ENCODE measurements at places on chromosomes 4 and X.

- DNase-seq, result no peak
Measured at GRCh38 chrX:133726642-133727041, 258.8 kb downstream of the GPC3 start.

- DNase-seq, result no peak
Measured at GRCh38 chr4:9983211-9983610, 38.1 kb downstream of the SLC2A9 start.

DNA sequence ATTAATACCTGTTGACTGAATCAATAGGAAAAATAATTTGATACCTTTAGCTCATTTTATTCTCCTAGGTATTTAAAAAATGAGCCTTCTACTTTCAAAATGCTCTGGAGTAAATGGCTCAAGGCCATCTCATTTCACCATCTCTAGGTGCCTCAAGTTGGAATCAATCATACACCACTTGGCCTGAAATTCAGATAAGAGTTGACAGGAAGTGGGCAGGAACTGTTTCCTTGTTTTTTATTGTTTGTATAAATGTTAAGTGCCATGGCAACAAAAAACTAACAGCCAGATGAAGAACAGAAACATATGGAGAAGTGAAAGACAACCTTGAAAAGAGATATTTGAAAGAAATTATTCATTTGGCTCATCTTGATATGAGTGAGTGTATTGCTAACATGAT lies 12.4 kb downstream of the LIMCH1 start:
- no peak for DNase-seq

GRCh38 chrX:21158678-21159077 lies 215.5 kb upstream of the CNKSR2 start:
- DNase-seq, result no peak

DNA sequence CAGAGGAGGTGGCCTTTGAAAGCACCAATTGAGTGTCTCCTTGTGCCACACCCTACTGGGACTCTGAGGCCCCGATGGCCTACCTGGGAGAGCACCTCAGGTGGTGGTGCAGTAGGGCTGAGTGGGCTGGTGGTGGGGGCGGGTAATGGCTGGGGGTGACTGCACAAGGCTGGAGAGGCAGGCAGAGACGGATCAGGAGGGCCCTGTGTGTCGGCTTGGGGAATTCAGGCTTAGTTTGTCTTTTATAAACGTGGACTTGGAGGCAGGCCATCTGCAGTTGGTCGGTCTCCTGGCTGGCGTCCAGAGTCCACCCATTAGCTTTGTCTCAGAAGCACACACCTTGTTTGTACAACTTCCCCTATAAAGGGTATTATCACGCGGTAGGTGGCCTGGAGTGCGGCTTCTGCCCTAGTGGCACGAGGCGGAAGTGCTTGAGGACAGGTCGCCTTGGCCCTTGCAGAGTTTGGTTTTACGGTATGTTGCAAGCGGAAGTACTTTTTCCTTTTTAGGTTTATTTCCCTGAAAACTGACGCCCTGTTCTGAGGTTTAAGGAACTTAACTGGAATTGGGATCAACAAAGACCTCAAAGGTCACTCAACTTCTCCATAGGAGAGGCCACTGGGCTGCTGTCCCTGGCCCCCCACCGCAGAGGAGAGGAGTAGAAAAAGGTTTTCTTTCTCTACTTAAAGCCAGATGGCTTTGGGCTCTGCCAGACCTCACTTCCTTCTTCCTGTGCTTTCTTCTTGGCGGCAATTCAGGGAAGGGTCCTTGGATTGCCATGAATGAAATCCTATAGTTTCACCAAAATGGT lies 8.0 kb downstream of the TBC1D14 start:
- DNase-seq, result no peak

DNA sequence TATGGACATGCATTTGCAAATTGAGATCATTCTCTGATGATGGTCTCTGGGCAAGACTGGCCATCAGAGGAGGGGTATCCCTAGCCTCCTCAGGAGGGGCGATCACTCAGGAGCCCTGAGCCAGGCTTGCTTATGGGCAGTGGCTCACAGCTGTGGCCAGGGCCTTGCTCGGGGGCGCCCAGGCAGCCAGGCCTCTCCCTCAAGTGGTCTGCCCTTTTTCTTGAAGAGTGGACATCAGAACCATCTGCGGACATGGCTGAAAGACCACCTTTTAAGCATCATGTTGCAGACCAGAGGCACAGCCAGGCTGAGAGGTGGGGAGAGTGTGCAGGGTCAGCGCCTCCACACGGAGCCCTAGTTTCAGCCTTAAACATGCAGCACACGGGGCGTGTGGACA lies 106.7 kb upstream of the PSAPL1 start:
- DNase-seq, result no peak

DNA sequence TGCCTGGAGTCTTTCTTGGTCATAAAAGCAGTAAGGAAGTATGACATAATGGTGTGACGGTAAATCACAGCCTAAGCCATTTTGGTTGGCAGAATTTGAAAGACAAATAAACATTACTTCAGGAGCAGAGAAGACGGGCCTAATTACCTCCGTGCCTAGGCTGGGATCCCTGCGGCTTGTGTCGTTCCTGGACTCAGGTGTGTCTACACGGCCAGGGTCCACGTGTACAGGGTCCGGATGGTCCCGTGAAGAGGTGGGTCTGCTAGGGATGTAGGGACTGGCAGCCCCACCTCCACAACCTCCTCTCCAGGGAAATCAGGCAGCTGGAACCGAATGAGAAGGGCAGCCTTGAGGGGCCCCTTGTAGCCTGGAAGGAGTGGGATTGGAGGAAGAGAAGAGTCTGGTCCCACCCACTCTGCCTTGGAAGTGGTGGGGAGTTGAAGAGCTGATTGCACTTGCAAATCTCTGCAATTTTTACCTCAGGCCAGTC lies 55.4 kb upstream of the PLAC1 start:
- DNase-seq, result no peak

DNA sequence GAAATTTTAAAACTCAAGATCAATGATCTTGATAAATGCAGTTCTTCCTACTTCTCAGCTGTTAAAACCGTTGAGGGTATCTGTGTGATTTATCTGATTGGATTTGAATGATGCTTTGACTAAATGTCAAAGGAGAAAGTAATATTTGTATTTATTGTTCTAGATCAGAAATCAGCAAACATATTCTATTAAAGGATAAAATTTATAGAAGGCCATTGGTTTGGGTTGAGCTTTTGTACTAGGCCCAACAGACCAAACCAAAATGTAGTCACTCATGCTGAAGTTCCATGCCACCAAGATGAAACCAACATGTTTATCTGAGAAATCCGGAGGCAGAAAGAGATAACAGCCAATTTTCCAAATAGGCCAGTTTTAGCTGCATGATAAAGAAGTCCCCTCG lies 64.5 kb upstream of the BMP2K start:
- DNase-seq, result no peak

DNA sequence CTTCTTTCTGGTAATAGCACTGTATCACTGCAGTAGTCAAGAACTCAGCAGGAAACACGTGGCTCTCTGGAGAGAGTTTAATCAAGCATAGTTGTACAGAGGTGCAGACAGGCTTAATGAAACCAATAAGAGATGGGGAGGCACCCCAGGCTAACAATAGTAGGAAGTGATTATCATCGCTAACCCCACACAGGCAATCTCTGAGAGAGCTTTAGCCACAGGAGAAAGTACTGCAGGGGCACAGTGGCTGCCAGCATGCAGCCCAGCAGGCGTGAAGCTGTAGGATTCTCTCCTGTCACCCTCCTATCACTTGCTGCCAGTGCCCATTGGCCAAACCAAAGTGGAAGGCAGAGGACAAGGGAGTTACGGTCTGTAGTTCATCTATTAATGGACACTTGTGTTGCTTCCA lies 450.0 kb upstream of the RASGEF1B start:
- DNase-seq, result no peak

DNA sequence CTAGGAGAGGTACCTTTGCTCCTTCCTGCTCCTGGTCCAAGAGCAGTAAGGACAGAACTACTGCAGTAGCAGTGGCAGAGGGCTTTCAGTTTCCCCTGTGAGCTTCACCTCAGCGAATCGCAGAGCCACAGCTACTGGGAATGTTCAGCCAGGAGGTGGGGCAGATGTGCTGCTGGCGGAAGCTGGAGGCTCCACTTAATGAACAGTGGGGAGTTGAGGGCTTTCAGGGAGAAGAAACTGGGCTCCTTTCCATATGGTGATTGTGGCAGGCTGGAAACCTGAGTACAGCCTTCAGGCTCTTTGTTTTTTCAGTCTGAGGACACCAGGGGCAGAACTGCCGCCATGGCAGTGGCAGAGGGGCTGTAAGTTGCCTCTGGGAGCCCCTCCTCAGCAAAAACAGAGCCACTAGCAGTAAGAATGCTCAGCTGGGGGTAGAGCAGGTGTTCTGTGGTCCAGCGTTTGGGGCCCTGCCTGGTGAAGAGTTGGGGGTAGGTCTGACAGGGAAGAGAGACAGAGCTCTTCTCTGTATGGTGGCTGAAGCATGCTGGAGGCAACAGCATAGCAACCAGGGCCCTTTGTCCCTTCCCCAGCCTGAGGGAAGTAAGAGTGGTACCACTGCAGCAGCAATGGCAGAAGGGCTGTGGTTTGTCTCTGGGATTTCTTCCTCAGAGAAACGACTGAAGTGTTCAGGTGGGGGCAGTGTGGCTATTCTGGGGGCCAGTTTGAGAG lies 106.0 kb upstream of the GRXCR1 start:
- DNase-seq, result no peak

DNA sequence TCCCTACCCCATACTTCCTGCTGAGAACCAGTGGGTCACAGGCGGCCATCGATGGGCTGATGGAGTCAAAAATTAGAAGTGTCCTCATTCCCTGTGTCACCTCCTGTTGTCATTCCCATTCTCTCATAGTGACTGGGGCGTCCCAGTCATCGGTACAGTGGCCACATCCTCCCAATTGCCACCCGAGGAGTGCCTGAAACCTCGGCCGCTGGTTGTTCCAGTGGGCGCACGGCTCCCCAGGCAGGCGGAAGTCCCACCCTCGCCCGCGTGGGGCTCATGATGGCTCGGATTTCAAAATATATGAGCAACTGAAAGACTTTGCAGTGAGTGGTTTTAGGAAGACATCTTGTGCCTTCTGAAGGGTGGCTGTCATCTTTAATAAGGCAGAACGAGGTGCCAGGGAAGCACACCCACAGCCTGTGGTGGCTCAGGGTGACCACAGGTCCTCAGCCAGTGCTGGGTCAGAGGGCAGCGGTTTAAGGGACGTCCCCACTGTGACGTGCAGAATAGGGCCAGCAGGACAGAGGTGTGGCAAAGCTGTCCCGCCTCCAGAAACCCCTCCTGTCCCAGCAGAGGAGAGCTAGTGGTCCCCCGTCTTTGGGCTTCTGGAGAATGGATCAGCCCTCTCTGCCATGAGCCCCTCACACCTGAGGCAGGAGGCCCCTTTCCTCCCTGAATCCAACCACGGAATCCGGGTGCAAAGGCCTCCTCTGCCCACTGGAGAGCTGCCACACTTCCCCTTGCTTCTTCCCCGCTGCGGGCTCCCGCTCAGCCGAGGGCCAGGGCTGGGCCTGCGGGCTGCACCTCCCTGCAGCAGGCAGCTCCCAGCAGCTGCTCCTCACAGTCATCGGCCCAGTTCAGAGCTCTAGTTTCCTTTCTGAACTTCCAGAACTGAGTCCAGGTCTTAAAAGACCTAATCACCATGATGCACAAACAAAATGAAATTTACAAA lies 90.4 kb downstream of the ABLIM2 start:
- no peak for DNase-seq

DNA sequence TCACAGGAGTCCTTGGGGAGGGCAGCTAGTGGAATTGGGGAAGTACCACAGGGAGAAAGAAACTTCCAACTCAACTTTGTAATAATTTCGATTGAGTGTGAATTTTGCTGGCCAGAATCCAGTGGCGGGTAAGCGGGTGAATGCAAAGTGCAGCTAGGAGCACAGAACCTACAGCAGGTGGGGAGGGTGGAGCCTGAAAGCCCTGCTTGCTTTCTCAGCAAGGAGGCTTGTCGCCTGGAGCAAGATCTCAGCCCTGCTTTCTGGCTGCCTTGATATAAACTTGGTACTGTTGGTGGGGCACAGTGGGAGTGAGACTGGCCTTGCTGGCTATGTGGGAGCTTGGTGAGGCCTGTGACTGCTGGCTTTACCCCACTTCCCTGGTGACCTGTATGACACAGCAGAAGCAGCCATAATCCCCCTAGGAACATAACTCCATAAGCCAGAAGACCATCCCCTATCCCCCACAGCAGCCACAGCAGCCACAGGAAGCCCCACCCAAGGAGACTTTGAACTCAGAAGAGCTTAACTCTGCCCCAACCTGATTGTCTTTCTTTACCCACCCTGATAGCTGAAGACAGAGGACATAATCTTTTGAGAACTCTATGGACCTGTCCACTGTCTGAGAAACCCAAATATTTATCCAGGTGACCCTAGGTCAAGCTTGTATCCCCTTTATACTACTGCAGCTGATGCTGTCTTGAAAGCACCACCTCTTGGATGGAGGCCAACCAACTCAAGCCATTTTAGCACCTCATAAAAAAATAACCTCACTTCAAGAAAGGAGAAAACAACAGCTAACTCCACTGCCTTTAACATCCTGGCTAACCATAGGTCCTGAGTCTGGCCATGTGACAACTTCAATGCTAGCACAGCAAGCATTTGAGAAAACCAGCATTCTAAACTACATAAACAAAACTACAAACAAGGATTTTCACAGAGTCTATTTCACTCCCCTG lies 87.2 kb upstream of the PDE5A start:
- DNase-seq, result no peak

DNA sequence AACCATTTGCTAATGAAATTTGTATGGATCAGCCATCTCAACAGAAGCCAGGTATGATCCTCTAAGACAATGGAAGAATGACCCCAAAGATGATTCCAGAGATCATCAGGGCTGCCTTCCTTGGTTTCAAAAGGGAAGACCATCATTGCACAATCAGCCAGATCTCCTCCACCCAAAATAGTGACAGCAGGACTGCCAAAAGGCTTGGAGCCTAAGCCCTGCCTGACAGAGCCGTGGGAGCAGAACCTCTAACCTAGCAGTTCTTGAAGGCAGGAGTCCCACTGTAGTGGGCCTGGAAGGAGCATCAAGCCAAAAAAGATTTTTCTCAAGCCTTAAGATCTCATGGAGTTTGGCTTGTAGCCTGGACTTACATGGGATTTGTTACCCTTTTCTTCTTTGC lies 226.0 kb downstream of the RASL11B start:
- DNase-seq, result no peak
